ENCODE measurements at places on chromosomes 7 and 10. TPM values are rescaled to one million over a fixed set of nuclear protein-coding genes. Genes with fewer than 3 reads are reported as not detected.

The AGR2 gene
- total RNA-seq = not detected

DNA sequence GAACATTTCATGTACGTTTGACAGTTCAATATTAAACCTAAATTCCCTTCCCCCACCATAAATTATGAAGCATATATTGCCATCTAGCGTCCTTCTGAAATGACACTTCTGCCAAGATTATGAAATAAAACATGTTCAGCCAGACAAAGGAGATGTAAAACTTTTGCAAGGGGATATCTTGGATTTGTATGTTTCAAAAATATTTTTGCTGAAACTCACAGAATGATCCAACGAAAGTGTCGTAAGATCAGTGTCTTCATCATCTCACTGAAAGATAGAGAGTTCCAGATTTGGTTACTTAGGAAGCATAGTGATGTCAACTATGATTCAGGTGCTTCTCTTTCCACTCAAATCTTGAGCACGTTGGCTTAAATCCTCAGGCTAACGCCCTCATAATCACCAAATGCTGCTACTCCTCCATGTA is 904.3 kb downstream of the XPNPEP1 start:
- H3K4me3 ChIP-seq = no peak overlapping the region
- H3K4me1 ChIP-seq = no peaks in the 10 kb centered on the region
- H3K36me3 ChIP-seq = no peaks in the 10 kb centered on the region
- no peaks in the 10 kb centered on the region for H3K27me3 ChIP-seq
- no peak for DNase-seq

The SYT15B gene
- total RNA-seq = 2.7 TPM

DNA sequence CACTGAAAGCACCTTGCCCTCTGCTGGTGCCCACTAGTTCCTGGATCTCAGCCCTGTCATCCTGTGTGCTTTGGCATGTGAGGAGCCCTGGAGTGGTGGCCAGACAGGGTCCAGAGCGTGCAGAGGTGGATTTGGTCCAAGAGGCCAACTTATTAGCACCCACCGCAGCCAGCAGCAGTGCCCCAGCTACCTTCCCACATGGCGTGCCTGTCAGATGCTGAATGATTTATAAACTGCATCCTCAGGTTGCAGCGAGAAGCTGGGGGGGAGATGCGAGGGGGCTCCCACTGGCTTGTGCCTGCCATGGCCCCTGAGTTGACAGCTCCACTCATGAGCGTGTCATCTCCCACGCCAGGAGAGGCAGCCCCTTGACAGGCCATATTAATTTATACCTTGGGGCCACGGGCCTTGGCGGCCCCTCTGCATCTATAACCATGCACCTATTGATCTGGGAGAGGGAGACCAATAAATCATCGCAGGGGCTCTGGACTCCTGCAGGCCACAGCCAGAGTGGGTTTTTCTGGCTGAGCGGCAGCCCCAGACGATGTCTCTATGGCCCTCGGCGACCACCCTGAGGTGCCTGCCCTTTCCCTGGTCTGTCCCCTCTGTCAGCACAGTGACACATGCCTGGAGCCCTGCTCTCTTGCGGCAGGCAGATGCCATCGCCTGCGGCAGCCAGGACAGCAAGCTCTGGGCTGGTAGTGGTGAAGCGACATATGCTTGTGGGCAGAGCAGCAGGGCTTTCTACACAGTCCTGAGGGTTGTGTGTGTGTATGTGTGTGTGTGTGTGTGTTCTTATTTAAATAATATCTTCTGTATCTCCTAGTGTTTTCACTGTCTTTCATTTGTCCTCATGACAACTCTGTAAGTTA is 120.8 kb downstream of the CDH23 start:
- no peak overlapping the region for H3K4me3 ChIP-seq
- H3K27me3 ChIP-seq = no peaks in the 10 kb centered on the region
- DNase-seq = no peak
- no peak overlapping the region for H3K27ac ChIP-seq

The SORBS1 gene
- total RNA-seq = 1,478 TPM

The CYP2C8 gene
- total RNA-seq = 0.26 TPM

DNA sequence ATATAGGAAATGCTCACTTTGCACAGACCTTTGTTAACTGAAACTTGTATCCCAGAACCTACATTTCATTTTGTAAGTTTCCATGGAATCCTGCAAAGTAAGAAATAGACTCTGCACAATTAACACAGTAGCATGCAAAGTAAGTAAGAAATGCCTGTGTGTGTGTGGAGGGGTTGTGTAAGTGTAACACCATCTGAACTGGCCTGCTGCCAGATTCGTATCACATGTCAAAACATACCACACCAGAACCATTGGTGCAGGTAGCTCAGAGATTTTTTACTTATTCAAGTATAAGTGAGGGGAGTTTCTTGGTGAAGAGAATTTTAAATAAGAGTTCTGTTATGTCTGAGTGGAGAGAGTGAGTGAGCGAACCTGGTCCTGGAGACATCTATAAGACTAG is 17.9 kb upstream of the DDX21 start:
- H3K27me3 ChIP-seq = no peaks in the 10 kb centered on the region
- H3K4me3 ChIP-seq = no peak overlapping the region
- H3K36me3 ChIP-seq = peaks cover 4% of the 10 kb centered on the region
- no peak overlapping the region for H3K27ac ChIP-seq
- no peak for DNase-seq

DNA sequence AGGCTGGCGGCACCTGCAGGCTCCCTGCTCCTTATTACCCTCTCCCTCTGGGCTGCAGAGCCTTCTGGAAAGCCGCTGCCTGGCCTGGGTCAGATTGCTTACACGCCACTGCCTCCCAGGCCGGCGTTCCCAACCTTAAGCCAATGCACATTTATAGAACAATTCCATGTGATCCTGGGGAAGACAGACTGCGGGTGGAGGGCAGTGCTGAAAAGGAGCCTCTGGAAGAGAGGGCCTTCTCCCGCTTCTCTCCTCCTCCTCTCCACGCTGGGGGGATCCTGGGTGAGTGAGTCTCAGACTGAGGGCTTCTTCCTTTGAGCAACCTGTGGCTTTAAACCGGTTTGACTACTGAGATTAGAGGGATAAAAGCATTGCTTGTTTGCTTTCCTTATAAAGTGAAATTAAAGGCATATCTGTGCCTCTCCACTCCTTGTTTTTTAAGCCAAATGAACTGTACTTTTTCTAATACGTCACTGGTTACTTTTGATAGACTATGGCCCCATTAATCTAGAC is 5.5 kb downstream of the TACC2 start:
- DNase-seq = no peak
- peaks cover 4% of the 10 kb centered on the region for H3K4me1 ChIP-seq
- no peaks in the 10 kb centered on the region for H3K27me3 ChIP-seq
- H3K36me3 ChIP-seq = no peaks in the 10 kb centered on the region
- no peak overlapping the region for H3K4me3 ChIP-seq
- peak overlapping the region; percentile 70 for H3K27ac ChIP-seq

The LRRC72 gene
- total RNA-seq = not detected

- H3K4me3 ChIP-seq = no peak overlapping the region
- DNase-seq = no peak
- H3K27ac ChIP-seq = no peak overlapping the region
- no peaks in the 10 kb centered on the region for H3K36me3 ChIP-seq
- no peaks in the 10 kb centered on the region for H3K4me1 ChIP-seq
Observed at GRCh38 chr7:155261031-155261985, 36.4 kb upstream of the INSIG1 start.

The PLOD3 gene
- 51.8 TPM for total RNA-seq

The NXPH1 gene
- total RNA-seq = not detected

GRCh38 chr7:2517026-2517425 is 2.5 kb upstream of the LFNG start:
- H3K4me1 ChIP-seq = no peaks in the 10 kb centered on the region
- no peak for DNase-seq
- no peaks in the 10 kb centered on the region for H3K36me3 ChIP-seq
- H3K4me3 ChIP-seq = no peak overlapping the region

The GAD2 gene
- not detected for total RNA-seq

- H3K36me3 ChIP-seq = no peaks in the 10 kb centered on the region
- H3K4me1 ChIP-seq = peaks cover 4% of the 10 kb centered on the region
- H3K27ac ChIP-seq = no peak overlapping the region
- no peak overlapping the region for H3K4me3 ChIP-seq
- no peaks in the 10 kb centered on the region for H3K27me3 ChIP-seq
- DNase-seq = no peak
Observed at GRCh38 chr7:36474283-36475010, 84.8 kb downstream of the ANLN start.

GRCh38 chr10:91198781-91199180 is 21.7 kb upstream of the PCGF5 start:
- DNase-seq = no peak
- no peak overlapping the region for H3K4me3 ChIP-seq
- H3K36me3 ChIP-seq = no peaks in the 10 kb centered on the region
- H3K27me3 ChIP-seq = no peaks in the 10 kb centered on the region
- H3K4me1 ChIP-seq = peaks cover 8% of the 10 kb centered on the region

DNA sequence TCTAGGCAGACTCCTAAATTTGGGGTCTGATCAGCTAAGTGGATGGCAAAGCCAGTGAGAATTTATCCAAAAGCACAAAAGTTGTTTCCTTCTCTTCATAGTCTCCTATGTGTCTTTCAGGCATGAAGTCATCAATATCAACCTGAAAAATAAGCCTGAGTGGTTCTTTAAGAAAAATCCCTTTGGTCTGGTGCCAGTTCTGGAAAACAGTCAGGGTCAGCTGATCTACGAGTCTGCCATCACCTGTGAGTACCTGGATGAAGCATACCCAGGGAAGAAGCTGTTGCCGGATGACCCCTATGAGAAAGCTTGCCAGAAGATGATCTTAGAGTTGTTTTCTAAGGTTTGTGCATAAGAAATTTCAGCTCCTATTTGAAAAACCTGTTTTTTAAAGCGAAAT is 4.8 kb downstream of the GSTO1 start:
- H3K4me1 ChIP-seq = peaks cover 1% of the 10 kb centered on the region
- no peak for DNase-seq
- H3K27me3 ChIP-seq = no peaks in the 10 kb centered on the region

DNA sequence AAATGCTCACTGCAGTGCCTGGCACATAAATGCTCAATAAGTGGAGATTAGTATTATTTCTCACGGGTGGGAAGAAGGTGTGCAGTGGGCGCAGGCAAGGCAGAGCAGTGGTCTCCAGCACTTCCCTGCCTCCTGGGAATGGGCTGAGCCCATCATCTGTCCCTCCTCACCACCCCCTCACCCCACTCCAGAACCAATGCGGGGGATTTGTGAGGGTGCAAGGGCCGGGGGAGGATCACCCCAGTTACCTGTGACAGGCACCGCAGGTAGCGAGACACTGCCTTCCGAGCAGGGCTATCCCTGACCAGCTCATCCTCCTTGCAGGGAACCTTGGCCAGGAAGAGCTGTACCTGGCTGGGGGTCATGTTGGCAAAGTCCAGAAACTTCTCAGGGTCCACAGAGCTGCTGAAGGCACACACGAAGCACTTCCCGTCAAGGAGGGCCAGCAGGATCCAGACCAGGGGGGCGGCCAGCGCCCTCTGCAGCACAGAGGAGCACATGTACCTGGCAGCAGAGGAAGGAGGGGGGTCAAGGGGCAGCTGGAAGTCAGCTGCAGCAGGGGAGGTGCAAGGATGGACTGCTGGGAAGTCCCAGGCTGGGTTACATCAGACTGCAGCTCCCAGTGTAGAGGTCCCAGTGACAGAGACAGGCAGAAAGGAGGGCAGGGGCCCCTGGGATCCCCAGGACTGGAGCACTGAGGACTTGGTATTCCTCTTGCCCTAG is 2.8 kb downstream of the CALHM3 start:
- no peak for DNase-seq
- no peak overlapping the region for H3K27ac ChIP-seq
- no peaks in the 10 kb centered on the region for H3K27me3 ChIP-seq
- no peaks in the 10 kb centered on the region for H3K4me1 ChIP-seq

GRCh38 chr10:101123085-101123814 is 7.8 kb upstream of the TLX1 start:
- H3K4me3 ChIP-seq = no peak overlapping the region
- H3K4me1 ChIP-seq = no peaks in the 10 kb centered on the region
- no peak overlapping the region for H3K27ac ChIP-seq

The ATAD1 gene
- 43.4 TPM for total RNA-seq

DNA sequence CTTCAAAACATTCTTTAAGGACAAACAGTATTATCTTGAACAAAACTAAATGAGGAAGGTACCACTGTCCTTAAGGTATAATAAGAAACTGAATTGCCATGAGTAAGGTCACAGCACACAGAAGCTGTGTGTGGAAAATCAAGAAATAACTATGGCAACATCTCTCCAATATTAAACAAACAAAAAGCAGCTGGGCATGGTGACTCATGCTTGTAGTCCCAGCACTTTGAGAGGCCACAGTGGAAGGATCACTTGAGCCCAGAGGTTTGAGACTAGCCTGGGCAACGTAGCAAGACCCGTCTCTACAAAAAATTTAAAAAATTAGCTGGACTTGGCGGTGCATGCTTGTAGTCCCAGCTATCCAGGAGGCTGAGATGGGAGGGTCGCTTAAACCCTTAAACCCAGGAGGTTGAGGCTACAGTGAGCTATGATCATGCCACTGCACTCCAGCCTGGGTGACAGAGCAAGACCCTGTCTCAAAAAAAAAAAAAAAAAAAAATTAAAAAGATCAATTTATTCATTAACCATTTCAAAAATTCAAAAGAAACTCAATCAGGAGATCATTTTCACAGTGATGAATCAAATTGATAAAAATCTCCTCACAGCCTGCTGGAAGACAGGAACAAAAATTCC is 195.4 kb downstream of the SKIDA1 start:
- peak; percentile 61 for DNase-seq
- no peaks in the 10 kb centered on the region for H3K36me3 ChIP-seq
- H3K27me3 ChIP-seq = no peaks in the 10 kb centered on the region
- H3K4me1 ChIP-seq = no peaks in the 10 kb centered on the region
- no peak overlapping the region for H3K27ac ChIP-seq
- H3K4me3 ChIP-seq = no peak overlapping the region

The ADIRF gene
- total RNA-seq = 688 TPM

The ERVW-1 gene
- total RNA-seq = not detected

DNA sequence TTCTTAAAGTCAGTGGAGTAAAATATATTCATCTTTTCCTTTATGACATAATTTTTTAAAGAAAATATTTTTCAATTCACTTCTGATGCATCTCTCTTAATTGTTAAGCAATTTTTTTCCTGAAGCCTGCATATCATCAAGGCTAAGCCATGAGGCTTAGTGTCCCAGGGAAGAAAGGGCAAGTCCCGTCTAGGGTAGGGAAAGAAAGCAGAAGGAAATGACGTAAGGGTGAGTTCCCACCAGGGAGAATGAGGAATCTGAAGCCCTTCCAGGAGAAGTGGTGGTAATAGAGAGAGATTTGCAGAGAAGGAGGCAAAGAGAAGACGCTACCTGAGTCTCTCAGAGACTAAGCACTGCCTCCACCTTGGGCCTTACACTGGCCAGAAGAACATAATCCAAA is 96.8 kb upstream of the NFE2L3 start:
- no peak overlapping the region for H3K27ac ChIP-seq
- no peak for DNase-seq
- H3K36me3 ChIP-seq = no peaks in the 10 kb centered on the region

The COPG2 gene
- total RNA-seq = 9.7 TPM

The PNLIP gene
- 2.3 TPM for total RNA-seq
